IMR-90 (cell line): ENCODE measurements at places on chromosomes 7 and 10. TPM values are rescaled to one million over a fixed set of nuclear protein-coding genes. Genes with fewer than 3 reads are reported as not detected.
A peak's percentile ranks its signal among the peaks of the same experiment; 100 is the strongest.

DNA sequence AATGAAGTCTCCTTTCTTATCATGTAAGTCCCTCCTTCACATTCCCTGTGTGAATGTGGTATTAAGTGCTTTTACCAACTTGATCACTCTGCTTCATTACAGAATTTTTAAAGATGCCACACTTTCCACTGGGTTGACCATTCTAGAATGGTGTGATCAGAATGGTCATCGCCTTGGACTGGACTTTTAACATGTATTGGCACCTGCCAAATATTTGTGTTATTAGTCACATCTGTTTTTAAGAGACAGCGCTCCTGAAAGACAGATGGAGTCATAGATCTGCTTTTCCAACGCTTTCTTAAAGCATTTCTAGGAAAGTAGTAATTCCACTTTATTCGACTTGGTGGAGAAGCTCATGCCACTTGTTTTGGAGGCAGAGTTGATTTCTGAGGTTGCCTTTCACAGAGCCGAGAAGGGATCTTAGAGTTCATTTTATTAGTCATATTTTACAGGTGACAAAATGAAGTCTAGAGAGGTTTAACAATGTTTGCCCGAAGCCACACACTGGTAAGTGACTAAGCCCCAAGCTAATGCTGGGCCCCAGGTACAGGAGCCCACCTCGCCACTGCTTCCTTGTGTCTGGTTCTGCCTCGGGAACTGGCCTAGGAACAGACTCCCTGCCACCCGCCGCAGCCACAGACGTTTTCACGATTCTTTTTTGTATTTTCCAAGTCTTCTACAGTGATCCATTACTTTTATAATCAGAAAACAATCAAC, 10.4 kb upstream of the BAMBI start:
- no peak for DNase-seq

Gene CALHM1
- total RNA-seq, result not detected in 2 replicates

- DNase-seq, result no peak
These were observed 12.4 kb downstream of the ZNF789 start for GRCh38 chr7:99485094-99485493.

Gene HECTD2
- total RNA-seq, result 5.9 and 10.3 TPM in 2 replicates

GRCh38 chr10:69734797-69735468, 66.8 kb upstream of the COL13A1 start:
- no peak for DNase-seq

DNA sequence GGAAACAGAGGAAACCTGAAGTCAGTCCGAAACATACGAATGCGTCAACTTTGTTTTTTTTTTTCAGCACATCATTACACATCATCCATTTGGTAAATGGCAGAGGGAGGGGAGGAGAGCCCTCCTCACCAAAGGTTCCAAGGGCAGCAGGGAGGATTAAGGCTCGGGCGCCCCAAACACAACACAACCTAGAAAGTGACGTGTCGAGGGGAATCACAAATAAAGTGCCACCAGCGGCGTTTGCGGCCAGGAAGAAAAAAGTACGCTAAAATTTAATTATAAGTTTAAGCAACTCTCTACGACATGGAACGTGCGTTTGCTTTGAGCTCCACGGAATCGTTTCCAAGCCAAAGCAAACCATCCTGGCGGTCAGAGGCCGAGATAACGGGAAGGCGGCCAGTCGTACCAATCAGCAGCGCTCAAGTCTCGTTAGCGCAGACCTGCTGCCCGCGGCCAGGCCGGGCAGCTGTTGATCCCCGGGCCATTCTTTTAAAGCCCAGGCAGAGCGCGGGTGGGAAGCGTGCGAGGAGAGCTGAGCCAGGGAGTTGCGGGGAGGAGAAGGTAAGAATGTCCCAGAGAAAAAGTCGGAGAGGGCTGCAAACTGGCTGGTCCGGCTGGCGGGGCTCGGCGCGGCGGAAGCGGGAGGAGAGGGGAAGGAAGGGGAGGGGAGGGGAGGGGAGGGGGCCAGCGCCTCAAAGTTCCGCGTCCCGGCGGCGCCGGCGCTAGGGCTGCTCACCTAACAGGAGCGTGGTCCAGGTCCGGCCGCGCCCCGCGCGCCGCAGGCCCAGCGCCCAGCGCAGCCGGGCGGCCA, 719 bp downstream of the DPY19L1 start:
- DNase-seq, result peak; percentile 53

- peak; percentile 45 for DNase-seq
These were observed 23.1 kb downstream of the TYW1 start for GRCh38 chr7:67019562-67020390.

GRCh38 chr7:100003711-100004661, 11.4 kb upstream of the ZKSCAN1 start:
- no peak for DNase-seq

Gene CABCOCO1
- under 0.01 and 0.18 TPM in 2 replicates for total RNA-seq

- peak; percentile 68 for DNase-seq
These were observed 66.9 kb upstream of the FHIP2A start for GRCh38 chr10:114754445-114755320.

Gene ATXN7L1
- 4.3 and 4.7 TPM in 2 replicates for total RNA-seq

- no peak for DNase-seq
These were observed 7.4 kb upstream of the LFNG start for GRCh38 chr7:2512179-2512661.

GRCh38 chr10:118531105-118531852, 64.2 kb downstream of the PRLHR start:
- DNase-seq, result no peak

GRCh38 chr7:54615537-54615936, 73.4 kb downstream of the VSTM2A start:
- no peak for DNase-seq

Gene CYP17A1
- total RNA-seq, result not detected in 2 replicates

- no peak for DNase-seq
These were observed 736 bp downstream of the MINDY4 start for GRCh38 chr7:30771880-30772425.

GRCh38 chr7:158317238-158318205, 270.1 kb downstream of the PTPRN2 start:
- no peak for DNase-seq

- DNase-seq, result no peak
These were observed 70.1 kb downstream of the NPTX2 start for GRCh38 chr7:98687111-98687751.

Gene MOGAT3
- total RNA-seq, result not detected in 2 replicates

GRCh38 chr7:3520206-3520605, 219.2 kb downstream of the SDK1 start:
- DNase-seq, result no peak

- no peak for DNase-seq
These were observed 8.6 kb upstream of the CALML3 start for GRCh38 chr10:5515948-5516761.

DNA sequence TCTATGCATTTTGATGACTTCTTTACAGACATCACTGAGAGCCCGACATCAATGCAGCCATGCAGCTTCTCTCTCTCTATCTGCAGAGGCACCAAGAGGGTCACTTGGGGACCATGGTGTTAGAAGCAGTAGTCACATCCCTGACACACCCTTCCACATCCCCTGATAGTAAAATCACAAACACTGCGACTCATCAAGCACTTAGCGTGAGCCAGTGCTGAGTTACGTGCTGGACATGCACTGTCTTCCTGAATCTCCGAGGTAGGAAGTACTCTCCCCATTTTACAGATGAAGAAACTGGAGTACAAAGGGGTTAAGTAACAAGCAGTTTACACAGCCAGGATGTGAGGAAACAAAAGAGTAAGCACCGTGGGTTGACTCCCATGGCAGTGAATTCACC, 109.2 kb downstream of the OSBPL3 start:
- no peak for DNase-seq

DNA sequence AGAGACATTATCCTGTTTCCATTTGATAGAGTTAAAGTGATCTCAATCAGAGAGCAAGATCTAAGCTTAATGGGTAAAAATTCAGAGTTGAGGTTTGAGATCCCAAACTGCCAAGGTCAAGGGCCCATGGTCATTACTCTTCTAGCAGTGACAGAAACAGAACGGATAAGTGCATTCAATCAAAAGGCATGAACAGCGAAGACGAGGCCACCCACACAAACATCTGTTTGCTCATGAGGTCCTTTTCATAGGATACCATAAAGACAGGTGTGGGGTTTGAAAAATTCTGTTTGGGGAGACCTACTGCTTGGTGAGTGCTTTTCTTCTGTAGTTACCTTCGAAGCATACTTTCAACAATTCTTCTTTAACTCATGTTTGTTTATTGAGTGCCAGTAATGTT, 58.3 kb downstream of the SEMA3C start:
- no peak for DNase-seq

GRCh38 chr7:142957723-142958122, 4.4 kb downstream of the KEL start:
- no peak for DNase-seq

- no peak for DNase-seq
These were observed 33.9 kb downstream of the MYL10 start for GRCh38 chr7:101595246-101595645.

Gene TYW1B
- 1.7 and 1.8 TPM in 2 replicates for total RNA-seq

- peak; percentile 96 for DNase-seq
These were observed 107.3 kb downstream of the AHR start for GRCh38 chr7:17405786-17406185.

DNA sequence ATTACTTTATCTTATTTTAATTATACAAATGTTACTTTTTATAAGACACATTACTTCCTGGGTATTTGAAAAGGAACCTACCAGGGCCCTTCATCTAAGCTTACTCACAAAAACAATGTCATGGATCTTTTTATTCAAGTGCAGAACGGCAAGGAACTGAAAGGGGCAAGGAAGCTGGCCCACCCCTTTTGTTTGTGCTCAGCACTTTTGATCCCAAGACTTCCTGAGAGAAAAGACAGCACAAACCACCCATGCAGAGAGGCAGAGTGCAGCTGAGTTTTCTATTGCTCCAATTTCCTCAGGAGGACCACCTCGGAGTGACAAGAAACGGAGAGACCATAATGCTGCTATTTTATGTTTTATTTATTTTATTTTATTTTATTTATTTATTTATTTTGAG, 232.0 kb upstream of the NRP1 start:
- DNase-seq, result no peak

GRCh38 chr7:143391462-143392404, 10.6 kb downstream of the ZYX start:
- peak; percentile 85 for DNase-seq

DNA sequence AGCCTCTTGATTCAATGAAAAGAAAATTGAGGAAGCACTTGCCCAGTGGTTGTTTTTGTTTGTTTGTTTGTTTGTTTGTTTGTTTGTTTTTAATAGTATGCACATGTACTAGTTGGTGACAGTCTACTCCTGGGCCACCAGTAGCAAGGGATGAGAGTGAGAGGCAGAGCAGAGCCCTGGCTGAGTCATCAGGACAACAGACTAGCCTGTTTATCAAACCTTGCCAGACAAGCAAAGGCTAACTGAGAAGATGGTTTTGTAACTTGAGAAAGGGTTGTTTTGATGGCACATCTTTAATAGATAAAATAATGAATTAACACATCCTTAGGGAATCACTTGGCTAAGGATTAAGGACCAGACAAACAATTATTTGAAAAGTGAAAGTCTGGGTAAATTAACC, 78.1 kb downstream of the INHBA start:
- peak; percentile 69 for DNase-seq

GRCh38 chr7:116560021-116560970, 35.5 kb downstream of the CAV1 start:
- no peak for DNase-seq

Gene ARID5B
- total RNA-seq, result 125 and 140 TPM in 2 replicates

DNA sequence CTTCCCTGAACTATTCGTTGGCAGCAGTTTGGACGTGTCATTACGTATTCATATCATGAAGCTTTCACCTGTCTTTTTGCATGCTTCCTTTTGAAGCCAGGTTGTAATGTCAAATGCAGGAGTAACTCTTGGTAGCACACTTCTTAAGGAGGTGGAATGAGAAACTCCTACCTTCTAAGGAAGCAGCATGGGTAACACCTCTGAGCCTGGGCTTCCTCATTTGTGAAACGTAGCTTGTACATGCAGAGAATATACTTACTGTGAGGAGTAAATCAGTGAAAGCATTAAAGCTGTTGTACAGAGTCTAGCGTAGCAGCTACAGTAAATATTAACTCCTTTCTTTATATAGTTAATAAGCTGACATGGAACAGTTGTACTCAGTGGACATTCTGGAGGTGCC, 21.1 kb downstream of the CUL1 start:
- DNase-seq, result no peak

Gene UPF2
- 14.3 and 22.8 TPM in 2 replicates for total RNA-seq

Gene EPHB6
- under 0.01 TPM in 2 replicates for total RNA-seq

DNA sequence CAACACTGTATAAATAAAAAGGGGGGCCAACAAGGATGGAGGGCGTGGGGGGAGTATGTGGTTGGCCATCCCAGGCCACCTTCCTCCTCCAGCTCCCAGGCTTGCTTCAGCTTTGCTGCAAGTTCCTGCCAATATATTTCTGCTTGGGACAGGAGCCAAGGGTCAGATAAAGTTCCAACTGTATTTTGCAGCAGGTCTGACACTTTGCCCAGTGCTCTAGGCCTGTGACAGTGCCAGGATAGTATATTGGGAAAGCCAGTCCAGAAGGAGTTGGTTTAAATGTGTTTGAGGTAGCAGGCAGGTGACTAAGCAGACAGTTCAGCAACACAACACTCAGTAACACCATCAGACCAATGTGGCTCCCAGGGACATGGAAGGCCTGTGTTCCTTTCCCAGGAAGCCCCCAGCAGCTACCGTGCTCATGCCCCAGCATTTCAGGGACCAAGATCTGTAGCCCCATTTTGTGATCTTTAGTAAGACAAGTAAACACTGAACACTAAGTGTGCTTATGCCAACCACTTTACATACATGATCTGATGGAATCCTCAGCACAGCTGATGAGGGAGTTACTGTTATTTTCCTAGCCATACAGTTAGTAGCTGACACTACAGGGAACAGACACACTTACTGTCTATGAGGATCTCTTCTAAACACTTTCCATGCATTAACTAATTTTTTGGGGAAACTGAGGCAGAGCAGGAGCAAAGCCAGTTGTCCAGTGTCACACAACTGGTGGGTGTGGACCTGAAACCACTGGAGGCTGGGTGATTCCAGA, 38.9 kb downstream of the DNAJB12 start:
- DNase-seq, result peak; percentile 52
